Germinal center (tissue), 1 donor: ENCODE measurements at places on chromosomes 1 and 21.

DNA sequence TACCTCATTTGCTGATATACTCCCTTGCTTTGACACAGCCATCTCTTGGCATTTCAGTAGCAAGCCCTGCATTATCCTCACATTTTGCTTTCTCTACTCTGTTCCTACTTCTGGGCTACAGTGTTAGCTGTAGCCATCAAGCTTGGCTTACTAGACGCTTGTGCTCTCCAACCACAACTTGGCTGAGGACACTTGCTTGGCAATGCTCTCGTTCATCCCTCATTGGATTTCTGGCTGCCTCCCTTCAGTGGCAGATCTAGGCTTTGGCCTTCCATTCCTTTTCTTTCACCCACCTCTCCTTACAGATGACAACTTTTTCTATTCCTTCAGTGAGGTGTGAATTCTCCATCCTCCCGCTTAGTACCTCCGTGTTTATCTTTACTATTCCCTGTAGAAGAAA lies 428.7 kb upstream of the LRRC7 start:
- DNase-seq, result no peak

DNA sequence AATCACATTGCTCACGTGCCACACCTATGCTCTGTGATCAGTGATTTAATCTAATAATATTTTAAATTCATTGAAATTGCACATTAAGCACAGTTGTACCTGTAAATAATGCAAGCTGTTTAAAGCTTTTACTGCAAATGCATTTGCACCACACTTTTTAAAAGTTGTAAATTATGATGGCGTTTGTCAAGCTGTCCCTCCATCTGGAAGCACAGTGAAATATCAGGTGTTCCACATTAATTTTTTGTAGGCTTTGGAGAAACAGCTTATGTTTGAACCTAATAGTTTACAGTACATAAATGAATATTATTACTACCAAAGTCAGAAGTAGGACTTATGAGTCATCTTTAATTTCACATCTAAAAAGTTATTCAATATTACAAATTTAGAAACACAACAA lies 3.0 kb upstream of the DPYD start:
- no peak for DNase-seq

DNA sequence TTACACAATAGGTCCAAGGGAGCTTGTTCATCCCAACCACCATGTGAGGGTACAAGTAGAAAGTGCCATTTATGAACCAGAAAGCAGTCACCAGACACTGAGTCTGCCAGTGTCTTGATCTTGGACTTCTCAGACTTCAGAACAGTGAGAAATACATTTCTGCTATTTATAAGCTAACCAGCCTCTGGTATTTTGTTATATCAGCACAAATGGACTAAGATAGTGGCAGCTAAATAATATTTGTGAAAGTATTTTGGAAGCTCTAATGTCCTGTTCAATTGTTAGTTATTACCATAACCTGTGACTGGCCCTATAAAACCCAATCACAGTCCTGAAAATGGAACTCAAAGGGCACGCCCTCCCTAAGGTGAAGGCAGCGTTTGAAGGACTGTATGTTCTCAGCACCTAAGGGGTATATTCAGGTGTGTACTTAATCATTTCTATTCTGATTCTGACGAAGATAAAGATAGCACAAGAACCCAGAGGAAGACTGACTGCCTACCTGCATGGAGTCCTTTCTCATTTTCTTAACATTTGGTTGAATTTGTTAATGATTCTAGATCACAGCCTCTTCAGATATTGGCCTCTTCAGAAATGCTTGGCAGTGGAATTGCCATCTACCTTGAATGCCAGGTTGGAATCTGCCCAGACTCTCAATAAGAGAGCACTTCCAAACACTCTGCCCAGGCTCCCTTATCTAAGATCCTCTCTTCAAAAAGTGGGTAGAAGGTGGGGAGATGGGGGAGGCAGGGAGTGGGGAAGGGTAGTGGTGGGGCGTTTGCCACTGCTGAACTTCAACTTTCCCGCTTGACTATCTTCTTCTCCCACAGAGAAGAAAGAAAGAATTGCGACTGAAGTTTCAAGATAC lies 104.0 kb upstream of the PPP2R5A start:
- DNase-seq, result no peak

DNA sequence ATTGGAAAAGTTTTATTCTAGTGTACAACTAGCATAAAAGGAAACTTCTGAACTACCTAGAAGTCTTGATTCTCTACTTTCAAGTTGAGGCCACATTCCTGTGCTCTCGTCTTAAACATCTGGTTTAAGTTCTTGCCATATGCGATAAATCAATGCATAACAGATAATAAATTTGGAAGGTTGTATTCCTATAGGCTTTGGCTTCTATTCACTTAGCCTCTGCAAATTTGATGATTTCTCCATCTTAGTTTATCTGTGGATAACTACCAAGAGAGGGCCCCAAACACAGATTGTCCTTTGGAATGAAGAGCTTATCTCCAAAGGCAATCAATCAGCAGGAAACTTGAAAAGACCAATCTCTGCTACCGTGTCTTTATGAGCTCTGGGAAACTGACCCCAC lies 11.7 kb upstream of the RNF2 start:
- no peak for DNase-seq

- DNase-seq, result peak; percentile 45
Observed at GRCh38 chr1:169680377-169681019, 30.9 kb downstream of the SELL start.
